GM23338 (cell line): ENCODE measurements at places on chromosomes 2 and 18. TPM values are rescaled to one million over a fixed set of nuclear protein-coding genes. Genes with fewer than 3 reads are reported as not detected.

ATP6V1B1 gene
- polyA plus RNA-seq = not detected in 2 replicates

- H3K27ac ChIP-seq = no peak overlapping the region
- no peak for DNase-seq
- no peaks in the 10 kb centered on the region for H3K4me1 ChIP-seq
- no peak overlapping the region for H3K4me3 ChIP-seq
- H3K27me3 ChIP-seq = no peaks in the 10 kb centered on the region
Measured at GRCh38 chr18:13630716-13631268, 95.6 kb downstream of the FAM210A start.

- no peak overlapping the region for H3K27ac ChIP-seq
- no peaks in the 10 kb centered on the region for H3K4me1 ChIP-seq
- no peaks in the 10 kb centered on the region for H3K36me3 ChIP-seq
- H3K27me3 ChIP-seq = no peaks in the 10 kb centered on the region
Measured at GRCh38 chr2:8885449-8886201, 48.2 kb upstream of the KIDINS220 start.

DNA sequence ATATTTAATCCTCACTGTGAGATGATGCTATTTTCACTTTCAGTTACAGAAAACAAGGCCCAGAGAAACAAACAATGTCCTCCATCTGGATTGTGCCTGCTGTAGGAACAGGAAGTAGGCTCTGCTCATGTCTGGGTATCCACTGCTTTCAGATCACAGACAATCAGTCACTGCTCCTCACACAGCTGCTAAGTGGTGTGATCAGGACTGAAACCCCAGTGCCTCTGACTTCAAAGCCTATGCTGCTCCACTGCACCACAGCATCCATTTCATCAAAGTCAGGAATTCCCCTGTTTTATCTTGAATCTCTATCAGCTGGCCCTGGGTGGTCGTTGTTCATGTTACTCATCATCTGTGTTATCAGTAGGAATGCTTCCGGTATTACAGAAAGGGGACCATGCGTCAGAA is 303.8 kb upstream of the TRIB2 start:
- H3K27ac ChIP-seq = no peak overlapping the region
- H3K27me3 ChIP-seq = no peaks in the 10 kb centered on the region
- DNase-seq = no peak
- no peaks in the 10 kb centered on the region for H3K4me1 ChIP-seq
- no peaks in the 10 kb centered on the region for H3K36me3 ChIP-seq
- H3K4me3 ChIP-seq = no peak overlapping the region

- peaks cover 9% of the 10 kb centered on the region for H3K4me1 ChIP-seq
- DNase-seq = no peak
- H3K27ac ChIP-seq = no peak overlapping the region
- no peaks in the 10 kb centered on the region for H3K36me3 ChIP-seq
Measured at GRCh38 chr2:168534926-168535325, 78.9 kb downstream of the CERS6 start.
